Articular chondrocyte of knee joint (primary cell): ENCODE measurements at places on chromosomes 7 and 10. TPM values are rescaled to one million over a fixed set of nuclear protein-coding genes. Genes with fewer than 3 reads are reported as not detected.

Gene TMEM225B
- total RNA-seq: 0.26 and 0.43 TPM in 2 replicates

Gene POT1
- 41.0 and 45.6 TPM in 2 replicates for total RNA-seq

Gene SSC4D
- 0.65 and 0.97 TPM in 2 replicates for total RNA-seq

Gene GIMAP1
- 0.13 TPM in 1 of 2 replicates, not detected in the other for total RNA-seq

Gene FKBP6
- total RNA-seq: under 0.01 TPM in 1 of 2 replicates, not detected in the other

Gene CALML5
- not detected in 2 replicates for total RNA-seq

Gene NRF1
- total RNA-seq: 11.6 and 14.4 TPM in 2 replicates

Gene TPST1
- 58.7 and 65.7 TPM in 2 replicates for total RNA-seq

Gene ELN
- total RNA-seq: 198 TPM in 2 replicates

Gene CTNNA3
- total RNA-seq: not detected in 2 replicates

Gene ENTPD1
- total RNA-seq: 0.26 and 0.32 TPM in 2 replicates

Gene OPALIN
- not detected in 2 replicates for total RNA-seq

Gene HKDC1
- total RNA-seq: 0.13 and 0.54 TPM in 2 replicates

Gene AMPH
- 4.3 and 5.4 TPM in 2 replicates for total RNA-seq

Gene COX15
- 32.3 and 42.4 TPM in 2 replicates for total RNA-seq

Gene STEAP1B
- total RNA-seq: 26.2 and 32.1 TPM in 2 replicates

Gene TRPV5
- not detected in 2 replicates for total RNA-seq

Gene AGR2
- total RNA-seq: 0.39 and 0.86 TPM in 2 replicates

Gene AKR1C8
- 0.22 TPM in 1 of 2 replicates, not detected in the other for total RNA-seq

Gene ADK
- total RNA-seq: 84.2 and 110 TPM in 2 replicates
